ENCODE measurements at places on chromosomes 5 and 9. TPM values are rescaled to one million over a fixed set of nuclear protein-coding genes. Genes with fewer than 3 reads are reported as not detected.

The OMD gene
- not detected for total RNA-seq

The LVRN gene
- total RNA-seq = 0.56 TPM

The SYK gene
- 1.4 TPM for total RNA-seq

The ARAP3 gene
- 39.2 TPM for total RNA-seq

All from neural crest cell (in vitro differentiated cells).